ENCODE measurements at places on chromosomes 1 and 21.

GRCh38 chr21:28337315-28337714 is 655.4 kb downstream of the LTN1 start:
- DNase-seq: no peak

GRCh38 chr21:35578347-35578782 is 482.0 kb downstream of the SETD4 start:
- no peak for DNase-seq

DNA sequence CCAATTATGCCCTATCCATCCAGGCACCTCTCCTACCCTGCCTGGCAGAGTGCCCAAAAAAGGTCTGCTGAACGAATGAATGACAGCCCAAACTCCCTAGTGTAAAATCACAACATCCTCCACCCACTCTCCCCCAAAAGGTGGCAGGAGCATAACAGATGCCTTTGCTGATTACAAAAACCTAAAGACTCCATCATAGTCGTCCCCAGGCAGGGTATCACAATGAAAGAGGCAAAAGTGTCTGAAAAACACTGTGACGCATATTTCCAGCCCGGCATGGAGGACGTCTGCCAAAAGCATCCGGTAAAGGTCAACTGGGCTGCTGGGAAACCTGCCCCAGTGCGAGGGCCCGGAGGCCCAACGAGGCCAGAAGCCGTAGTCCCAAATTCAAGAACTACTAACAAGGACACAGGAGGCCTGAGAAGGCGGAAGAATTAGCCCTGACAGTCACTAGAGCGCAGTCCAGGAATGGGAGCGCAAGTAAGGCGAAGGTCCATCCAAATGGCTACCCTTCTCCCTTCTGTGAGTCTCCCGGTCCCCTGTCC is 576 bp downstream of the SMIM12 start:
- no peak for DNase-seq

GRCh38 chr21:16821588-16821987 is 691.3 kb upstream of the CXADR start:
- DNase-seq: no peak

DNA sequence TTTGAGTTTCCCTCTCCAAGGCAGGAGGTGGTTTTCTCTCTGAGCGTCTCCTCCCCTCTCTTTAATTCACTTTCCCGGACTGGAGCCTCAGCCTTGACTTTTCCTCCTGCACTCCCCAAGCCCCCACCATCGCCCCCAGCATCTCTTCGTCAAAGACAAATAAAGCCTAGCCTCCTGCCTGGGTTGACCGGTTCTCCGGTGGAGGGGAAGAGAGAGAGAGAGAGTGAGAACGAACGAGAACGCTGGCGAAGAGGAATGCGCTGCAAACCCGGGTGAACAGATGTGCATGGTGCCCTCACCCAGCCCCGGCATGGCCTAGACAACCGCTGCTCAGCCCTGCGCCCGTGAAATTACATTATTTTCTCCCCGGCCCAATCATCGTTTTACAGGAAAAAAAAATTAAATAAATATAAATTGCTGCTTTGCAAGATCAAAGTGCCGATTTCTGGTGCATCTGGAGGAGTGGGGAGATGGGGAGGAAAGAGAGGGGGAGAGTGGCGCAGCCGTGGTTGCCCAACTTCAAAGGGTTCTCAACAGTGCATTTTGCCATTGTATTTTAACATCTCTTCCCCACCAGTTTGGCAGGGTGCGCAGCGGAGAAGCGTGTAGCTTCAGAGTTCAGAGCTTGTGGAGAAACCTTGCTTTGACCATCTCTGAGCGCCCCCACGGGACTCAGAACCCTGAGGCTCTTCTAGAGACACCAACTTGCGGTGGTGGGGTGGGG is 11.4 kb upstream of the TBX15 start:
- no peak for DNase-seq

DNA sequence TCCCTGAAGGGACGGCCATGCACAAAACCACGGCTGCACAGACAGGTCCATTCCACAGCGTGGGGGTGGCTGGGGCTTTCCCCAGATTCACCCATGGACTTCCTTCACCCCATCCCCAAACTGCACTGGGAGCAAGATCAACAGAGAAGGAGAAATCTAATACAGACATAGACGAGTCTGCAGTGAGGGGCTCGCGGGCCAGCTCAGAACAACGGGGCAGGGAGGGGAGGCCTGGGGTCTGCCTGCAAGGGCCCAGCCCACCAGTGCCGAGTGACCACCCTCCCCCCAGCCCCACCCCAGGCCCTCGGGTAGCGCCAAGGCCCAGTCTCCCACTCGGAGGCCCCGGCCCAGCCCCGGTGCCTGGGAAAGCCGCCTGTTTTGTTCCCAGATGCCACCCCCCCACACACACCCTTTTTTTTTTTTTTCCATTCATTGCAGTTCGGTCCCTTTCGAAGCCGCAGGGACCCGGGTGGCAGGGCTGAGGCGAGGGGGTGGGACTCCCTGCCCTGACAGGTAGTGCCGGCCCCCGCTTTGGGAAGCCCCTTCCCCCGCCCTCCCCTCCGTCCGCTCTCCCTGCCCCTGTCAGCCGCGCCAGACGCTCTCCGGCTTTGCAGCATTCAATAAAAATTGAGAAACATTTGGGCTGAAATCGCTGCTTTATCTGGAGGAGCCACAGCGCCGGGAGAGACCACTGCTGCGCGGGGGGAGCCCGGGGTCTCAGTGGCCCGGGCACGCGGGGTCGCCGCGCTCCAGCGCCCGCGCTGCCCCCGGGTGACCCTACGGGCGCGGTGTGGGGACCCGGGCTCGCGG is 543 bp upstream of the EPHB2 start:
- peak; percentile 56 for DNase-seq

GRCh38 chr1:214050513-214051401 is 63.0 kb downstream of the PROX1 start:
- DNase-seq: no peak

DNA sequence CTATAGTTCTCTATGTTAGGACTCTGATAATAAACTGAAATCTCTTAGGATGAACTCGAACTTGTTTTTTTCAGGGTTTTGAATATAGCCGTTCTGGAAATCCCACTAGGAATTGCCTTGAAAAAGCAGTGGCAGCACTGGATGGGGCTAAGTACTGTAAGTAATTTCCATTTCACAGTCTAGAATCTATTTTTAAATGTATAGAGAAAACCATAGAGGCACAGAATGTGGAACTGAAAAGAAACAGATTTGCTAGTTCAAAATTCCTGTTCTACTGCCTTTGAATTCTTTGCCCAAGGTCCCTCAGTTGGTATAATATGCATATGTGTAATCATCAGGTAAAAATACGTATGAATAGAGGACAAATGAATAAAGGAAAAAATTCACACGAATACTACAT is 4.8 kb downstream of the CTH start:
- no peak for DNase-seq
